ENCODE measurements at places on chromosomes 12 and 14. TPM values are rescaled to one million over a fixed set of nuclear protein-coding genes. Genes with fewer than 3 reads are reported as not detected.

DNA sequence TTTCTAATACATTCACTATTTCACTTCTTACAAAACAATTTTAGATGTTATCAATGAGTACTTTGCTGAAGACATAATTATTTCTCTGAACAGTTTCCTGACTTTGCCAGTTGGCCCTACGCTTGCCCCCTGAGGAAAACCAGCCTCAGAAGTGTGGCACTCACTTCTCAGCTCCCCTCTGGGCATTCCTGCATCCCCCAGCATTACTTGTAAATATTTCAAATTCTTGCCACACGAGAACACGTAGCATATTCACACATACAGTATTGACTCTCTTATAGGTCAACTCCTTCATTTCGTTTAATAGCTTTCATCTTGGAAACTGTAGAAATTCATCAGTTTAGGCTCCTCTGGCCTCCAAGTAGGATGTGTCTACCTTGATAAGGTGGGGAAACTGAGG, 65.2 kb downstream of the OTX2 start:
- no peak for DNase-seq

The P2RX7 gene
- 3.5 TPM for total RNA-seq

The IL31 gene
- total RNA-seq = not detected

GRCh38 chr14:24093207-24093900, 757 bp upstream of the PCK2 start:
- no peak for DNase-seq

The CCDC197 gene
- total RNA-seq = not detected

GRCh38 chr12:56267443-56268071, 815 bp downstream of the COQ10A start:
- DNase-seq = peak; percentile 79

The PTPRB gene
- 14.6 TPM for total RNA-seq

The GZMH gene
- 0.28 TPM for total RNA-seq

DNA sequence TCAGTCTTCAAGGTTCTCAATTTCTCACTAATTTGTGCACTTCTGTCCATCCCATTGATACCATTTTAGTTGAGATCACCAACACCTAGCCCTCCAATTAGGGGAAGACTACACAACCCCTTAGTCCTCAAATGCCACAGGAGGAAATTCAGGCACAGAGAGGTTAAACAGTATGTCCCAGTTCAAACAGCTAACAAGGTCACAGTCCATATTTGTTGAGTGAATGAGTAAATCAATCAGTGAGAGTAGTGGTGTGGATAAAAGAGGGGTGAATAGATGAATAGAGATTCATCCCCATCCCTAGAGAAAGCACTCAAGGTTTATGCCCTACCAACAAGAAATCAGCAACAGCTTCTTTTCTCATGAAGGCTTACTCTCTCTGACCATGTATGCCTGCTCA, 94.2 kb upstream of the RIC8B start:
- DNase-seq = no peak

DNA sequence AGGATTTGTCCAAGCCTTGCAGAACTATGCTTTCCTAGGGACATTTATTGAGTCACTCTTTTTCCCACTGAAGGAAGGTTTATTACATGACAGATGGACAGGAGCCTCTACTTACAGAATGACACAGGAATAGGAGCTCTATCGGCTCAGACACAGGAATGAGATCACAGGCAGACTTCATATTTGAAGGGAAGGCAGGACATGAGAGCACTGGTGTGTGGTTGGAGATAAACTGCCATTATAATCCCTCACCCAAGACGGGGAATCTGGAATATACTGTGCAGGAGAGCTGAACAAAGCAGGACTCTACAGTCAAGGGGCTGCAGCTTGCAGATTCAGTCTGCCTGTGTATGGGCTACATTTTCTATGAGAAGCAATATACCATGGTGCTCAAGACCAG, 26.8 kb upstream of the IL22 start:
- no peak for DNase-seq

GRCh38 chr12:7989827-7990491, 42.6 kb upstream of the FOXJ2 start:
- DNase-seq = no peak

DNA sequence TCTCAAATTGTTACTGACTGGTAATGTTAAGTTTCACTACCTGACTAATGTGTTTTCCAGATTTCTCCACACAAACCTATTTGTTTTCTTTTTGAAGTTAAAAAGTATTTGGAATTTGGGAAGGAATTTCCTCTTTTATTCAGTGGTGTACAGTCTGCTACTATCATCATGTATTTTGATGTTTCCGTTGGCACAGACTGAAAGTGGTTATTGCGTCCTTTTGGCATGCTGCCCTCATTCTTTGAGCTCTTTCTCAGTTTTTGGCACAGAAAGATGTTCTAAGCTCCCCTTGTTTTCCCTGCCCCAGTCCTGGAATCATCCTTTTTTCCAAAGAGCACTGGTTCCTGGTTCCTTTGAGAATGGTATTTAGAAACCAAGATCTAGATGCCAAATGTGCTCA, 31.4 kb upstream of the RTRAF start:
- DNase-seq = no peak

The GALNT8 gene
- not detected for total RNA-seq

DNA sequence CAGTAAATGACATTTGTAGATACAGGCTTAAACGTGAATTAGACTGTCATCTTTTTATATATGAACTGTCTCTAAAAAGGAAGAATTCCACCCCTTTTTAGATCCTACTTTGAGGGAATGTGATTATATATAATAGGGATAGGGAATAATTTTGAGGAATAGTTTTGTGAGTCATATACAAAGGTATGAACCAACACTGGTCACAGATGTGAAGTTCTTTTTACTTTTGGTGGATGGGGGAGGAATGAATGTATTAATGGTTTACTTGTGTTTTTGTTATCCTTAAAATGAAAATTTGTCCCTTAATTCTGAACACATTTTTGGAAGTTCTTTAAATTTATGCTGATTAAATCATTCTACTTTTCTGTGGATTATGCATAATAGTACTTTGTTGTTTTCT, 30.4 kb downstream of the FRS2 start:
- no peak for DNase-seq

The HIP1R gene
- total RNA-seq = 35.2 TPM
